Hematopoietic multipotent progenitor cell treated with erythropoietin and hydrocortisone succinate and interleukin-3 and kit ligand, for 4 days (in vitro differentiated cells): ENCODE measurements at places on chromosomes 13 and 19.

DNA sequence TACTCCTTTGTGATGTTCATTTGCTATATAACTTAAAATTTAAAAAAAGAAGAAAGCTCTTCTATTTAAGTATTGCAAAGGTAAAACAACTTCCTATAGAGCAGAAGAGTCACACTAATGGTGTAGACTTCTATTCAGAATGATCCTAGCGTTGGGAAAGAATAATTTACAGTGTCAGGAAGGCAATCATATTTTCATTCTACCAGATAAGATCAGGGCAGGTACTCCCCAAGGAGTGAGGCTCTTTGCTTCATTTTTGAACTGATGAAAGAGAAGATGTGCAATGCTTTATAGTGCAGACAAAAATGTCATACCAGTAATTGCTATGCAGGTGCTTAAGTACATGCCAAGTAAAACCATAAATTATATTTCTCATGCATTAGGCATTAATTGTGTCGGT, 1193.0 kb downstream of the PCDH9 start:
- DNase-seq = no peak

- DNase-seq = no peak
Observed at GRCh38 chr19:2194513-2195078, 30.9 kb downstream of the DOT1L start.

DNA sequence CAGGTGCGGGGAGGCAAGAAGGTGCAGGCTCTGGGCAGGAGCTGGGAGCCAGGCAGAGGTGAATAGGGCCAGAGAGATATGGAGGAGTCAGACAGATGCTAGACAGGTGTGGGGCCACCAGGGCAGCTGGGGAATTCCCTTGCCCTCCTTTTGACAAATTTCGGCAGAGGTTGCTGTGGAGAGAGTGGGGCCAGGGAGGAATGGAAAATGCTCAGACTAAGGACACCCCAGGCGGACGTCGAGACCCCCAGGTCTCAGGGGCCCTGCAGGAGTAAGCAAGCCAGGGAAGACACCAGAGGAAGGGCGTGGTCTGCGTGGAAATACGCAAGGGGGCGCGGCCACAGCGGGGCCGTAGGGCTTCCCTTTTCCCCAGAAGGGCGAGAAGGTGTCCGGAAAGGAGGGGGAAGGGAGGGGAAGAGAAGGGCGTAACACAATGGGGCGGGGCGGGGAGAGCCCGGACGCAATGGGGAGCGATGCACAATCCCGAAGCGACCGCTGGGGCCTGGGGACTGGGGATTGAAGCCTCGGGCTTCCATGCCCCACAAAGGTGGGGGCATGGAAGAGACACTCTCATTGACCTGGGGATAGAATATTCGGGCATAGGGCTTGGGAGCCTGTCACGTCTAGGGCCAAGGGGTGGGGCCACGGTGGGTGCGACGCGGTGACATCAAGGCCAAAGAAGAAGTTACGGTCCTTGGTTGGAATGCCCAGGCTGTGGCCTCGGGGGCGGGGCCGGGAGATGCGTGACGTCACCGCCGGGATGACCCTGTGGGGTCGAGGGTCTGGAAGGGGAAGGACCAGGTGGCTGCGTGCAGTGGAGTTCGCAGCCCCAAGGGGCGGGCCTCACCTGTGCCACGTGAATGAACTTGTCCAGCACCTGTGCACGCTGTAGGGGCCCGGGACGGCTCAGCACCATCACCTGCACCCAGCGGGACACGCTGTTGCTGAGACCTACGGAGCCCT, 8.2 kb downstream of the RASGRP4 start:
- peak; percentile 92 for DNase-seq

DNA sequence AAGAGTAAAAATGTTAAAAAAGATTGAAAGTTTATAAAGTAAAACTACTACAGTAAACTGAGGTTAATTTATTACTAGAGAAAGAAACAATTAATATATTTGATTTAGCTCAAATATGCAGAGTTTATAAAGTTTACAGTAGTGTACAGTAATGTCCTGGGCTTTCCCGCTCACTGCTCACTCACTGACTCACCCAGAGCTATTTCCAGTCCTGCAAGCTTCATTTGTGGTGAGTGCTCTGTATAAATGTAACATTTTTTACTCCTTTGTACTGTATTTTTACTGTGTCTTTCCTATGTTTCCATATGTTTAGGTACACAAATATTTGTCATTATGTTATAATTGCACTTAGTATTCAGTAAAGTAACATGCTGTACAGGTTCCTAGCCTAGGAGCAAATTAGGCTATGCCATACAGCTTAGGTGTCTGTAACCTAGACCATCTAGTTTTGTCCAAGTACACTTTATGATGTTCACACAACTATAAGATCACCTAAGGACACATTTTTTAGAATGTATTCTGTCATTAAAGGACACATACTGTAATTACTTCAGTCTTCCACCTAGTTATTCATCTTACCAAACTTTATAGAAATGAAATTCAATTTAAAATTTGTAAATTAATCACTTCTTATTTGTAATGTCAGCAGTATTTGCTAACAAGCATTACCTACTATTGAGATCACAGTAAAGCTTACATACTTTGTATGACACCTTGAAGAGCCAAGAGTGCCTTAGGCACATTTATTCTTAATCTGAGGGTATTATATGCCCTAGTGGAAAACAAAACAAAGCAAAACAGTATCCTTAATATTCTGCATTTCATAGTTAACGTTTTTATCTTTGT, 683.4 kb downstream of the PCDH9 start:
- no peak for DNase-seq

- DNase-seq = no peak
Observed at GRCh38 chr13:57725480-57725879, 93.9 kb downstream of the PCDH17 start.

DNA sequence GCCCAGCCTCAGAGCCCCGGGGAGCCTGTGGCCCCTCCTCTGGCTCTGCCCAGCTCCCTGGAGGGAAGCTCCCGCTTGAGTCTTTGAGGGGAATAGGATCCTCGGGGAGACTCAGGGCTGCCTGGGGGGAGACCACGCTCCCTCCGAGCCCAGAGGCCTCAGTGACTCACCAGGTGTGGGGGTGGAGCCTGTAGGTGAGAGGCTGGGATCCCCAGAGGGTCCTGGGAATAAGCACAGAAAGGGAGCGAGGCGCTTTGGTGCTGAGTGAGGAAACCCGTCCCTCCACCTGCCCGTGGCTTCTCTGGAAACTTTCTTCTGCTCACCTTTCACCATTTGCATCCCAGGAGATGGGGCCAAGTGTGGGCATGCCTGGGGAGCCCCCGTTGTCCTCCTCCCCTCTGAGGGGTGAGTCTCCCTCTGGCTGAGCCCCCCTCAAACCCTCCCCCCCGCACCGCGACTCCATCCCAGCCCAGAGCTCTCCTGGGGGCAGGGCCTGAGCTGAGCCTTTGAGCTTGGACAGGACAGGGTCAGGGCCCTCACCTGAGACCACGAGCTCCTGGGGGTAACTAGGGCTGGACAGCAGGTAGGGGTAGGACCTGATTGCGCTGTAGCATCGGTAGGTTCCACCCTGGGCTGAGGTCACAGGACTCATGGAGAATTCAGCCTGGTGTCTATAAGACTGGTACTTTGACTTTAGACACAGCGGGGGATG, 2.7 kb downstream of the LILRB5 start:
- no peak for DNase-seq

- DNase-seq = peak; percentile 95
Observed at GRCh38 chr19:14005349-14006084, 603 bp downstream of the RFX1 start.
